ENCODE measurements at places on chromosomes 5 and 9.

- DNase-seq = no peak
These were observed 89.2 kb upstream of the GRHPR start for GRCh38 chr9:37333288-37333687.

GRCh38 chr5:150142959-150143349, 12.7 kb downstream of the PDGFRB start:
- peak; percentile 95 for DNase-seq

- no peak for DNase-seq
These were observed 471.8 kb downstream of the BNC2 start for GRCh38 chr9:16398691-16399090.

DNA sequence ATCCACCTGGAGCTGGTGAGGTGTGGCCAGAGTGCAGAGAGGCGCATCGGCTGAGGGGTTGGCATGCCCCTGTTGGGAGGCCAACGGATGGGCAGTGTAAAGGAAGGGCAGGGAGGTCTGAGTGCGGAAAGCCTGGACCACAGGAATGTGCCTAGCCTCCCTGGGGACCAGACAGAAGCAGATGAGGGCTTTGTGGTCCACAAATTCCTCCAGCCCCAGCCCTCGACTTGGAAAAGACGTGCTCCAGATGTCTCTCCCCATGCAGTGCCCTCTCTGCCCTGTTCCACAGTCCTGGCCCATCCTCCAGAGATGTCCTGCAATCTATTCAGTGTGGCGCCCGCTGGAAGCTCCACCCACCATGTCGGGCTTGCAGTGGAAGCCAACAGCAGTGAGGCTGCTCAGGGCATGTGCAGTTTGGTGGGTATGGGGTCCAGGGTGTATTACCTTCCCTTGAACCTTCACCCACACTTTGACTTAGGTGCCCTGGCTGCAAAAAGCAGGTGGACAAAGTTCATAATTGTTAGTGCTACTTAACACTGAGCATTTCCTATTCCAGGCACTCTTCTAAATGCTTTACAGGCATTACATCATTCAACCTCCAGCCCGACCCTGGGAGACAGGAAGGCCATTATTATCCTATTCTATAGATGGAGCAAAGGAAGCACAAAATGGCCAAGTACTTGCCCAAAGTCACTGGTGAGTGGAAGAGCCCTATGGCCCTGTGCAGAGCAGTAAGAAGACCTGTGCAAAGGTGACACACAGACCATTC, 120.2 kb upstream of the SLC25A48 start:
- DNase-seq = peak; percentile 65

DNA sequence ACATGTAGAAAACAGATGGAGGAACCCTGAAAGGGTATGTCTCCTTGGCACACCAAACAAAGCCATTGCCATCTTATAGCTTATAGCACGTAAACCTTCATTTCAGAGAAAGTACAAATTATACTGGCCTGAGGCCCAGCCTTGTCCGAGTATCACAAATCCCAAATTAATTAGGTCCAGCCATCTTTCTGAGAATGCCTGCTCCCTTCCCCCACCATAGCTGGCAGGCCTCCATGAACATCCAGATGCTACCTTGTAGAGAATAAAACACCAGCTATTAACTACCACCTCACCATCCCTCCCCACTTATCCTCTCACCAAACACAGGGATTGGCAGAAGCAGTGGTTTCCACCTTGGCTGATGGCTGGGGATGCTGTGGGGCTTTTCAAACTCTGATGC, 224.0 kb downstream of the SPOCK1 start:
- no peak for DNase-seq

- DNase-seq = no peak
These were observed 92.8 kb upstream of the SLCO6A1 start for GRCh38 chr5:102591650-102592049.

- peak; percentile 29 for DNase-seq
These were observed 273.4 kb downstream of the CSNK1G3 start for GRCh38 chr5:123785162-123786071.

- peak; percentile 10 for DNase-seq
These were observed 322.1 kb downstream of the DEPDC1B start for GRCh38 chr5:60377826-60378225.

GRCh38 chr9:130768891-130769403, 66.1 kb upstream of the ABL1 start:
- DNase-seq = no peak

GRCh38 chr5:39190311-39191102, 28.9 kb downstream of the FYB1 start:
- no peak for DNase-seq

GRCh38 chr9:122498883-122499288, 11.7 kb upstream of the OR1J2 start:
- peak; percentile 62 for DNase-seq

- DNase-seq = no peak
These were observed 123.4 kb upstream of the LRRTM2 start for GRCh38 chr5:138998521-138998920.

- DNase-seq = peak; percentile 84
These were observed 41.4 kb upstream of the TIFAB start for GRCh38 chr5:135493406-135494180.

- no peak for DNase-seq
These were observed 62.2 kb downstream of the RAD23B start for GRCh38 chr9:107345327-107345726.

DNA sequence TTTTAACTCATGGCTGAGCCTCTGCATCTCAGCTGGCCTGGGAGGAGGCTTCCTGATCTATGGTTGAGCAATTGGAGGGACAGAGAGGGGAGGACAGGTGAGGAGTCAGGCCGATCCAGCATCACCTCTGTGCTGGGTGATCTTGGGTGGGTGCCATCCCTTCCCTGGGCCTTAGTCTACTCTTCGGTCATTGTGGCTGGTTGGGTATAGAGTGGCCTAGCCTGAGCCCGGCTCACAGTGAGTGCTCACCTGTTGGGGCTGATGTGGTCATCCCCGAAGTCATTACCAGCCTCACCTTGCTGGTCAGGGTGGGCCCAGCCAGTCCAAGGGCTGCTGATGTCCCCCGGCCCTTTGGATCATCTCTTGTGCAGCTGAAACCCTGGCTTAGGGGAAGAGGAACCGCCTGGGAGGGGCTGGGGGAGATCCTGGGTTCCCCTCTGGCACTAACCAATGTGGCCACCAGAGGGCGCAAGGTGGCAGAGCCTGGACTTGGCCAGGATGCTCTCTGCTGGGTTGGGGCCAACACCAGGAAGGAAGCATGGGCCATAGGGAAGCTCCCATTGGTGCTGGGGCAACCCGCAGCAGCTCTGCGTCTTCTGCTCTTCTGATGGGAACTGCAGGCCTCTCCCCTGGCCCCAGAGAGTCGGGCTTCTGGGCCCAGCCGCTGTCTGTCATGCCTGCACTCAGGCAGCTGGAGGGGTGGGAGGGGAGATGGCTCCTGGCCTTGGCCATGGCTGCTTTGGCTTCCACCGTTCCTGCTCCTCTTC, 17.3 kb upstream of the ODF2 start:
- peak; percentile 73 for DNase-seq

DNA sequence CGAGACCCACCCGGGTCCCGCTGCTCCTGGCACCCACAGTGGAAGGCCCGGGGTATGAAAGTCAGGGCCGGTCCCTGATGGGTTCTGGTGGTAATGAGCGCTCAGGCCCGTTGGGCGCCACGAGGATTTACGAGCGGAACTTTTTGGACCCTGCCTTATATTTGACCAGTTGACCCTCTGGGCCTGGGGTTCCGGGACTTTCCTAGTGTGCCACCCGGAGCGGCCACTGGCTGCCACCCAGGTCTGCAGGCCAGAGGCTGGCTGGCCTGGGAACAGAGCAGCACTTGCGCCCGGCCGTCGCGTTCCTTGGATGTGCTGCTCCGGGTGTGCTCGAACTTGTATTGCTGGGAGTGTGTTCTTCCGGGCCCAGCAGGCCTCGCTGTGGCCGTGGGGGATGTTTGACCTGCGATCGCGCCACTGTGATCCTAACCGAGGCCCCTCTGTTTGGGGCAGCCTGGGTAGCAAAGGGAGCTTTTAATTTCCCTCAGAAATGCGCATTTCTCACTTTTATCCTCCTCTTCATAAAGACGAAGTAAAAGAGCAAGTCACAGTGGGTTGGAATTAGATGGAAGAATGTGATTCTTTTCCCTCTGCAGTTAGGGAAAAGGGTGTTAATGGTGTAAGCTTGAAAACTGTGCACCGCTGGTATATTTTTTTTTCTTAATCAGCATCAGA, 1.2 kb downstream of the F2RL1 start:
- DNase-seq = no peak

GRCh38 chr5:131942016-131942415, 3.4 kb downstream of the MEIKIN start:
- DNase-seq = no peak

DNA sequence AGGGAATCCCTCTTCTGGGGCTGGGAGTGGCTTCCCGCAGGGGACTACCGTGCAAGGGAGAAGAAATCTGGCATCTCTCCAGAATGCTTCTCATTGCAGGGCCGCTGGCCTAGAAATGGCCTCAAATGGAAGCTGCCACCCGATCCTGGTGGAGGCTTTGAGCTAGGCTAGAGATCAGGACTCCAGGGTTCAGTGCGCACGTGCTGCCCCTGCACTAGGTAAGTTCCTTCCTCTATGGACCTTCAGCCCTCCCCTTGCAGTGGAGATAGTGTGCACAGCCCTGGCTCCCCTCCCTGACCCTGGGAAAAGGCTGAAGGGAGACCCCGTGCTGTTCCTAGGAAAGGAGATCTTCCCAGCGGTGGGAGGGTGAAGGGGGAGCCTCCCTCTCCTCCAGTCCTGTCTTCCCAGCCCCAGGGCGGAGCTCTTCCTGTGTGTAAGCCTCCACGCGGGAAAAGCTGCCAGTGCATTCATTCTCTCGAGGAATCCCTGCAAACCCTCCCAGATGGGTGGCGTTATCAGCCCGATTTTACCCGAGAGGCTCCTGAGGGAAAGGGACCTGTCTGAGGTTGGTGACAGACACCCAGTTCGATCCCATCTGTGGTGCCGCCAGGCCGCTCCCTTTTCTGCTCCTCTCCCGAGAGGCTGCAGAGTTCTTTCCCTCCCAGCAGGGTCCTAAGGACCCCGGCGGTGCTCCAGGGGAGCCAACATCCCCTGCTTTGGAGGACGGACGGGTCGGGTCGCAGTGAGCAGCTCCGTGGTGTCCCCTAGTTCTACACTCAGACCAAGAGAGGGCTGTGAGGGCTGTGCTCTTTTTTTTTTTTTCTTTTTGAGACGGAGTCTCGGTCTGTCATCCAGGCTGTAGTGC, 1.4 kb upstream of the CERCAM start:
- DNase-seq = peak; percentile 50

- no peak for DNase-seq
These were observed 62.2 kb upstream of the SLC12A2 start for GRCh38 chr5:128021411-128021810.

- DNase-seq = peak; percentile 74
These were observed 1.4 kb downstream of the KIF20A start for GRCh38 chr5:138180183-138180782.

DNA sequence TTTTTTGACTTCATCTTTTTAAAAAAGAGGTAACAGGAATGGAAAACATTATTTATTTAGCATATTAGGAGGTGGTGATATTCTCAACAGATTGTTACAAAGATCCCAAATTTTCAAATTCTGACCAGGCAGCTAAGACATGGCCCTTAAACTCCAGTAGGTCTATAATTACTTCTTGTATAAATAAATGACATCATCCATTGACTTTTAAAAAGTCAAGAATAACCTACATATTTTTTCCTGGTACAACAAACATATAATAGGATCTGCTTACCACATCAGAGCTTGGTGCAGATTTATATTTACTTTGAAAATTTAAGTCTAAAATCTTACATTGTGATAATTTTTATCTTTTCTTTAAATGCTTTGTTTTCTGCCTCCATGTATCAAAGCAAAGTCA, 92.2 kb upstream of the TRPM3 start:
- DNase-seq = no peak

GRCh38 chr9:91082731-91083130, 279.0 kb downstream of the AUH start:
- no peak for DNase-seq

- DNase-seq = peak; percentile 58
These were observed 24.4 kb downstream of the SKIC3 start for GRCh38 chr5:95530416-95530815.

DNA sequence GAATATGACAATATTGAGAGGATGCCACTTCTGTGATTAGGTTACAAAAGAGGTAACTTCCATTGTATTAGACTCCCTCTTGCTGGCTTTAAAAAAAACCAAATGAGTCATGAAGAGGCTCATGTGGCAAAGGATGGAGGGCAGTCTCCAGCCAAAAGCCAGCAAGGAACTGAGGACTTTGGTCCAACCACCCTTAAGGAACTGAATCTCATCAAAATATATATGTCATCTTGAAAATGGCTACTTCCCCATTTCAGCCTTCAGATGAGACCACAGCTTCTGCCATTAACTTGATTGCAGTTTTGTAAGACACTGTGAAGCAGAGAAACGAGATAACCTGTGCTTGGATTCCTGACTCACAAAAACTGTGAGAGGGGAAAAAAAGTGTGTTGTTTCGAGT, 15.5 kb upstream of the TRIM32 start:
- no peak for DNase-seq

DNA sequence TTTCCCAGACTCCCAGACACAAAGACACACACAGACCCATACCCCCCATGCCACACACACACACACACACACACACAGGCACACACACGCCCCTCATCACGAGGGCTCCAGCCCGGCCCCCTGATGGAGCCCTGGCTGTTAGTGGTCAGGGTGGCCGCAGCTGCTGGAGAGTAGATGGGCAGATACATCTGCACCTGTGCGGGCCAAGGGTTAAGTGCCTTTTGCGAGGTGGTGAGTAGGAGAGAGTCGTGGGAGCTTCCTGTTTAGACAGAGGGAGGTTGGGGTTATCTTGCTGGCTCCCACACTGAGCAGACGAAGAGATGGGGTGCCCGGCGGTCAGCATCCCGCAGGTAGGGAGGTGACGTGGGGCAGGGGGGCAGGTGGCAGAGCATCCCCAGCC, 8.2 kb downstream of the PRRX2 start:
- DNase-seq = no peak

DNA sequence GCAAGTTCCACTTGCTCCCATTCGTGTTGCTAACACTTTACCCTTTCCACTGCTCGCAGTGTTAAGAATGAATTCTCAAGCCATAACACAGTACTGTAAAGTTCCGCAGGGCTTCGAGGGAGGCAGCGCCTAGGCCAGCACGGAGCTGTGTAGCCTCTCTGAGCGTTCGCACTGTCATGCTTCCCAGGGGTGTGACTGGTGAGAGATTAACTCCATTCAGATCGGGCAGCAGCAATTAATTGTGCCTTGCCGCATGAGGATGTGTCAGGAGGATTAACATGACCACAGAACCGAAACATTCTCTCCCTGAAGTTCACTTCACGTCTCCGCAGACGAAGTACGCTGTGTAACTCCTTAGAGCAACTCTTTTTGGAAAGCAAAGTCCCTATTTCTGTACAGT, 23.2 kb downstream of the ZBTB34 start:
- DNase-seq = no peak

Data from RPMI7951 (cell line).